ENCODE measurements at places on chromosomes 16 and 17. TPM values are rescaled to one million over a fixed set of nuclear protein-coding genes. Genes with fewer than 3 reads are reported as not detected.

Gene KRT33B
- polyA plus RNA-seq = not detected

Gene PRSS22
- 12.1 TPM for polyA plus RNA-seq

Gene OR1A1
- 0.07 TPM for polyA plus RNA-seq

Gene ATP2A1
- polyA plus RNA-seq = 2.9 TPM

Gene FOXJ1
- 13.9 TPM for polyA plus RNA-seq

Gene SMIM36
- 0.27 TPM for polyA plus RNA-seq

Gene KRT222
- 0.21 TPM for polyA plus RNA-seq

Gene AANAT
- not detected for polyA plus RNA-seq

Gene KRT25
- polyA plus RNA-seq = not detected

Gene MARVELD3
- polyA plus RNA-seq = 8.5 TPM

Gene MT1X
- 15.4 TPM for polyA plus RNA-seq

Gene DNAAF8
- 3.3 TPM for polyA plus RNA-seq

Gene ADORA2B
- polyA plus RNA-seq = 4.3 TPM

Gene TP53TG3B
- polyA plus RNA-seq = not detected

Gene PRSS36
- polyA plus RNA-seq = 1.8 TPM

Gene KRT36
- polyA plus RNA-seq = not detected

Gene ZNF205
- polyA plus RNA-seq = 17.0 TPM

Gene TMIGD1
- polyA plus RNA-seq = not detected

Gene NEURL4
- 22.2 TPM for polyA plus RNA-seq

Gene PRAC1
- not detected for polyA plus RNA-seq

Gene CACNG3
- not detected for polyA plus RNA-seq

Gene STX1B
- 0.56 TPM for polyA plus RNA-seq

Gene ATPAF2
- 26.6 TPM for polyA plus RNA-seq

Gene NOTUM
- 63.2 TPM for polyA plus RNA-seq

Gene C17orf67
- polyA plus RNA-seq = 2.3 TPM

Gene GAN
- polyA plus RNA-seq = 3.2 TPM

Gene TMC8
- 5.2 TPM for polyA plus RNA-seq

Gene NHLRC4
- polyA plus RNA-seq = 2.2 TPM

Gene TPSB2
- polyA plus RNA-seq = 0.13 TPM

Gene RBFOX1
- polyA plus RNA-seq = 0.82 TPM

Gene DHX58
- 21.1 TPM for polyA plus RNA-seq

Gene MYH2
- polyA plus RNA-seq = not detected

Gene NTN3
- 6.7 TPM for polyA plus RNA-seq

Gene P2RX1
- 2.6 TPM for polyA plus RNA-seq

Gene AKTIP
- 53.0 TPM for polyA plus RNA-seq

Gene AOC2
- 1.7 TPM for polyA plus RNA-seq

Gene NGFR
- 9.7 TPM for polyA plus RNA-seq

Gene TEKT1
- 9.1 TPM for polyA plus RNA-seq

Gene CCL2
- polyA plus RNA-seq = 55.6 TPM

Gene RGS11
- polyA plus RNA-seq = 4.3 TPM

Gene MYH13
- 0.03 TPM for polyA plus RNA-seq

Gene DDX52
- polyA plus RNA-seq = 35.4 TPM

Gene MT1H
- polyA plus RNA-seq = not detected

Gene LDHD
- 2.5 TPM for polyA plus RNA-seq

Gene OR3A3
- not detected for polyA plus RNA-seq

Gene RASL10B
- polyA plus RNA-seq = 3.1 TPM

Gene MGAT5B
- 1.5 TPM for polyA plus RNA-seq

Gene NPIPA7
- 4.9 TPM for polyA plus RNA-seq

Gene MRC2
- polyA plus RNA-seq = 87.7 TPM

Gene GNG13
- 0.17 TPM for polyA plus RNA-seq

Gene TOP2A
- 116 TPM for polyA plus RNA-seq

Gene HAP1
- 0.74 TPM for polyA plus RNA-seq
